ENCODE measurements at places on chromosomes 6 and 20.

DNA sequence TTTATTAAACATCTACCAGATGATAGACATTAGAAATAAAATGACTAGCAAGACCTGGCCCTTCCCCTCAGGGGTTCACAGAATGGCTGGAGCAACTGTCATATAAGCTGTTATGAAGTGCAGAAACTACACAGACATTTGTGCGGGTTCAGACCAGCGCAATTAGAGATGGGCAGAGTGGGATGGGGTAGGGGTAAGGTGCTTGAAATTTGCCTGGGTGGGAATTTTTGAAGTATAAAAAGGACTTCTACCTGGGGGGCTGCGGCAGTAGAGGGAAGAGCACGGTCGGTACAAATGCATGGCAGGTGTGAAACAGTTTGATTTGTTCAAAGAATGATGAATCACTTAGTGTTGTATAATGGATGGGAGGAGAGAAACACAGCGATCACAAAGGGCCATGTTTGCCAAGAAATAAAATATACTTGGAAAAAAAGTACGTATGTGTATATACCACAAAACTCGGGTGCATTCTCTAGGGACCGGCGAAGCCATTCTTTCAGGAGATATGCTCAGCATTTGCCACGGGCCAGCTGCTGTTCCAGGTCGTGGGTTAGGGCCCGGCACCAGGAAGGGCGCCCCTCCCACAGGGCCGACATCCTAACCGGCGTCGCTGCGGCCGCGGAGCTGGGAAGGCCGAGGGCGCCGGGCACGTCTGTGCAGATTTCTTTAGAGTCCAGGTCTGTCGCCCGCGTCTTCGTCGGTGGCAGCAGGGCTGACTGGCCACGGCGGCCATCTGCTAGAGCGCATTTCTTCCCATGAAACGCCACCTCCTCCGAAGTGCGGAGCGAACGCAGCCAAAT lies 809 bp upstream of the NOL7 start:
- peak; percentile 24 for DNase-seq

- no peak for DNase-seq
Measured at GRCh38 chr6:99810295-99810694, 183.7 kb downstream of the MCHR2 start.

DNA sequence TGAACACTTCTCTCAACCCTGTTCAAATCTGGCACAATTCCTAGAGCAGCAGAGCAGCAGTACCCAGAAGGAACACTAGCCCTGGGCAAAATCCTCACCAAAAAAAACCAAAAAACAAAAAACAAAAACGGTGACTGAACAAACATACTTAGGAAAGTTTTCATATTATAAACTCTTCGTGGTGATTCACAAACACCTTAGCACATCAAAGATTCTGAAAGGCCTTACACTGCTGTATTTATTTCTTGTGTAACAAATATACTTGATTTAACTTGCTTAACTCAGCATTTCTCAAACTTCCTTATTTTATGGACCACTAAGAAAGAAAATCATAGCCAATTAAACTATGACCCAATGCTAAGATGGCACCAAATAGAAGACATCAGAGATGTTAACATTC lies 57.8 kb upstream of the RREB1 start:
- DNase-seq = no peak

DNA sequence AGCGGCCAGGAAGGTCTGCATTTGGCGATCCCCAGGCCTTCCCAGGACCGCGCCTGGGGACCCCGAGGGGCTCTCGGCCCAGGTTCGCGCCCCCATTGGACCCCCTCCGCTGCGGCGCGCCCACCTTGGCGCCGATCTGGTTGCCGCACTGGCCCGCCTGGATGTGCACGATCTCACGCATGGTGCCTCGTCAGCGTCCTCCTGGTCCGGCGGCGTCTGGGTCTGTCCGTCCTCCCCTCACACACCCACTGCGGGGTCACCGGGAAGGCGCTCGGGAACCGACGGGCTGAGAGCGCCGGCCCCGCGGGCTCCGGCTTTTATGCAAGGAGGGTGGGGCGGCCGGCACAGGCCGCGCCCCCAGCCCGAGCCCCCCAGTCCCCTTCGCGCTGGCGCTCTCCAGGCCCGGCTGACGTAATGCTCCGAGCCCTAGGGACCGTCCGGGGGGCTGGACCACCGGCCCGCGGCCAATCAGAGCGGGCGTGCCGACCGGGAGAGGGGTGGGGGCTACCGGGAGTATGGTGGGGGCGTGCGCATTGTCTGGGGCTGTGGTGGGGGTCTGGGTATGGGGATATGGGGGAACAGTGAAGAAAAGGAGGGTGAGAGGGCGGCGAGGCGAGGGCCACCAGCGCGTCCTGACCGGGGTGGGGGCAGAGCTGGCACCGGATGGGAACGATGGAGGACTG lies at the start of gene TUBB2B:
Gene TUBB2B (minus strand): TSS at position 291 of the 683 bp plus-strand sequence. CDS start 110 bp downstream, at position 181.
- no peak for DNase-seq

DNA sequence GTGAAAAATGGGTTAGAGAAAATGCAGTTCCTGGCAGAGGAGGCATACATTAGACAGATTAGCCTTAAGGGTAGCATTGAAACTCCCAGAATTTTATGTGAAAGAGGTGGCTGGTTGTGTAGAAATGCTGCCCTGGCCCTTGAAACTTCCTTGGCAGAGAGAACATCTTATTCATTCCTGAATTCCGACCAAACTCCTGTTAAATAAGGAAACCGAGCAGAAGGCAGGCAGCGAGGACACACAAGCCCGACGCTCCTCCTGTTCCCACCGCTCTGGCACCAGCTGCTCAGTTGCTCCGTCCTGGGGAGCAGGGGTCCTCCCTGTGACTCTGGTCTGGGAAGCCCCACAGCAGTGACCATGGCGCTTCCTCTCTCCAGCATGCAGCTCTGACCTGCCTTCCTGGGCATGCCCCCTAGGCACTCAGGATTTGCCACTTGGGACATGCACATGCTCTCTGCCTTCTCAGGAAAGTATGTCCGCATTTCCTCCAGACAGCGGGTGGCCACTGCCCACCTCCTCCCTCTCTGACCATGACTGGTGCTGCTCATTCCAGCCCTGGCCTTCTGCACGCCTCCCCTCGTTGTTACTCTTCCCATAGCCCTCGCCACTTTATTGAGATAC lies 35.2 kb upstream of the CLDN20 start:
- no peak for DNase-seq

- no peak for DNase-seq
Measured at GRCh38 chr6:16677458-16677857, 83.8 kb downstream of the ATXN1 start.

- no peak for DNase-seq
Measured at GRCh38 chr20:10853176-10853575, 179.4 kb upstream of the JAG1 start.

DNA sequence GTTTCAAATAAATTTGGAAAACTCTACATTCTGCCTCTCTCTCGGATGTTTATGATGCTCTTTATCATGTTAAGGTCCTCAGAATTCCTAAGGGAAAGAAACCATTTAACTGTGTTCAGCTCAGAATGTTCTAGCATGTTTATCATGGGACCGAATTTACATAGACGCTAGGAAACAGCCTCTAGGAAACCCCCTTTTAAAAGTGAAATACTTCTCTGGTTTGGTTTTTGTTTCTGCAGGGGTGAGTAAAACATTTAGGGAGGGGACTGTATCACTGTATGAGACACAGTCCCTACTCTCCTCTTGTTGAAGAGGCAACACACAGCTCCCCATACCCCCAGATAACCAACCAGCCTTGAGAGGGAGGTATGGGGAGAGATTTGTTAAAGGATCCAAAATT lies 267.6 kb upstream of the SUPT3H start:
- no peak for DNase-seq

DNA sequence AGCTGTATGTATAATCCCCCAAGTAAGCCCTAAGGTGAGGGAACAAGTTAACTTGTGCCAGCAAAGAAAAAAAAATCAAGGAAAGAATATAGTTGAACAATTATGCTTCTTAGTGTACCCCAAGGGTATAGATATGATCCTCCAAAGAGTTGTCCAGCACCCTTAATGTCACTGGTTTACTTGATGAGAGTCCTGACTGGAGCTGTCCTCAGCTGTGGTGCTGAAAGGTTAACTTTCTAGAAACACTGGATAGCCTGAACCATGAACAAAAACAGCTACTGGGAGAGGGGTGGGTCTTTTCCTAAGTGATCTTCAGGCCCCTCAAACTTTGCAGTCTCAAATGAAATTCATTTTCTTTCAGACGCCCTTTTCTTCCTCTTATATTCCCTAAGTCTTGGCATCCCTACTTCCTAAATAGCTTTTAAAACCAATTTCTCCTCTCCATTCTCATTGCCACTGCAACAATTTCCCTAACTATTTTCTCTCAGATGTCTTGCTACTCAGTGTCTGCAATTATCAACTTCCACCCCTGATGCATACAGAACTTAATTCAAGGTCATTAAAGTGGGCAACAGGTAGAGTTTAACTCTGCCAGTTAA lies 83.5 kb upstream of the PROKR2 start:
- DNase-seq = no peak

DNA sequence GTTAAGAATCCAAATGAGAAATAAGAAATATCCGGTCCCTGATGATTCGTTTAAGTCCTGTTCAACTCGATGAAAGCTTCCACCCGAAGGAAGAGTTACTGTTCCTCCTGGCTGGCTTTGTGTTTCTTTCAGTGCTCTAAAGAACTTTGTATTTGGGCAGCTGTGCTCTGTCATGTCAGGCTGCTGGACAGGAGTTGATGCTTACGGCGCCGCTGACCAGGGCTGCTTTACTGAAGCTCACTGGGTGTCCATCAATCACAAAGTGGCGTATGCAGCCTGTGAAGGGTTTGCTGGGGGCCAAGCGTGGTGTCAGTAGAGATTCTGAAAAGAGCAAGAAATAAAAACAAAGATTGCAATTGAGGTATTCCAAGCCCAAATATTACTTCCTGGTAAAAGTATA lies 21.9 kb downstream of the FAM229B start:
- DNase-seq = no peak

DNA sequence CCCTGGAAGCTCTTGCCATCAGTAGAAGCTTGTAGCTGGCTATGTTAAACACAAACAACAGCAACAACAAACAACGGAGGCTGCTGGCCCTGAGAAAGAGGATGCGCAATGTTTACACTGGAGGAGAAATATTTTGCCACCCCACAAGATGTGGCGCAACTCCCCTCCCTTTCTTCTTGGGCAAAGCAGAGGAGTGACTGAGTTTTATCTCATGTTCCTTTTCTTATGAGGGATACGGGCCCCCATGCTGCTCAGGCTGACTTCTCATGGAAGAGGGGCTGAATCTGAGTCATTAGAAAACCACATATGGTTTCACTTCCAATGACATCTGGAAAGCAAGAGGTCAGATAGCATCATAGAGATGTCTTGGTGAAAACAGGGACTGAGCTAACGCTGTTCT lies 75.9 kb upstream of the HDDC2 start:
- DNase-seq = no peak

- DNase-seq = no peak
Measured at GRCh38 chr20:44222027-44222426, 11.5 kb upstream of the OSER1 start.

DNA sequence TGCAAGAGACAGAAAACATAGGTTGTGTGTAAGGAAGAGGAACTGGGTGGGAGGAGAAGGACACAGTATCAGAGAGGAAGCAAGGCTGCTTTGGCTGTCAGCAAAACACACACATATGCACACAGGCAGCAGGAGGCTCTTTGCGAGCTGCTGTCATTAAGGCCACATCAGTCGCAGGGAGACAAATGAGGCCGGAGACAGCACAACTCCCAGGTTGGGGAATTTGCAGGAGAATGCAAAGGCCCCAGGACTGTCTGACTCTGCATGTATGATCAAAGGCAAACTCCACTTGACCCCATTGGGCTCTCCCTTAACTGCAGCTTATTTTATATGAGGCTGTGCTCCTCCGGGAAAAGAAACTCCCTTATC lies 35.3 kb downstream of the METTL24 start:
- DNase-seq = no peak

DNA sequence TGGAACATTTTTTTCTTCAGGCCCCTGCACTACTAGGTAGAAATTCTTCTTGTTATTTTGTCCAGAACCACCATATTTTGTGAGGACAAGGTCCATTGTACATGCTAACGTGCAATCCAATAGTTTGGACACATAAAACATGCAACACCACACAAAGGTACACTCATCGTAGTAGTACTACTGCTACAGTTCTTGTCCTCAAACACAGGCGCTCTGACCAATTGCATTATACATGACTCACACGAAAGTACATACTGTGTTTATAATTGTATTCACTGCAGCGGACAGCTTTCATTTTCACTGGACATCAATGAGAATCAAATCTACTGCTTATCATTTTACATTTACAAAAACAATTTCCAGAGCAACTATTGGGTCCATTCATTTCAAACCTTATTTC lies 15.3 kb upstream of the SMLR1 start:
- no peak for DNase-seq

DNA sequence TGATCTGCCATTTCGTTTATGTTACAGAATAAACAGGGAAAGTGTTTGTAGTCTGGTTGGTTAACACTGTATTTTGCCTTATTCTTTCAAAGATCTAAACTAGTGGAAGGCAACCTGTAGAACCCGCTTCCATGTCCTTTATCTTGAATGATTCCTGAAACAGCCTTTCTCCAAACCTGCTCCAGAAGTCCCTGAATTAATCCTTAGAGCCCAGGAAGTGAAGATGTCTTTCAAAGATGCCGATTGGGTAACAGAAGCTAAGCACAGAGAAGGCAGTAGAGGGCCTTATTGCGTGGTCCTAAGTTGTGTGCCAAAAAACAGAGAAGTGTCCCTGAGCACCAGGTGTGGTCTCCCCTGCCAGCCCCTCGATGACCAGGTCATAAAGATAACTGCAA lies 19.2 kb upstream of the ZSCAN16 start:
- DNase-seq = no peak

DNA sequence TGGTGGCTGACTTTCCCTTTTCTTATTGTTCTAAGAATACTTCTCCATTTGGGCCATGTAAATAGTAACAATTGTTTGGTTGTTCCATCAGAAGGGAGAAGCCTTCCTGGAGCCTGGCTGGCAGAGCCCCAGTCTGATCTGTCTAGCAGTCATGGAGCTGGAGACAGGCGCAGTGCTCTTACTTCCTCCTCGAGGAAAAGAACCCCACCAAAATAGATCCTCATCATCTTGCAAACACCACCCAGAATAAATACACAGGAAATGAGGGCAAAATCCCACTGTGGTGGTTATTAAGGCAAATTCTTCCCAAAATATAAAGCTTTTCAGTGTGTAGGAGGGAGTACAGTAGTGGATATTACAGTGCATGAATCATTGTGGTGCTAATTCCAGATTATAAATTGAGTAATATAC lies 195.1 kb upstream of the SGK1 start:
- no peak for DNase-seq

GRCh38 chr6:1390946-1391799 lies 1.8 kb downstream of the FOXF2 start:
- no peak for DNase-seq

GRCh38 chr6:137919837-137920730 lies 53.0 kb downstream of the TNFAIP3 start:
- DNase-seq = no peak

GRCh38 chr6:120056085-120056484 lies 706.5 kb upstream of the MAN1A1 start:
- DNase-seq = no peak

GRCh38 chr20:58984691-58985090 lies 3.6 kb downstream of the NELFCD start:
- DNase-seq = no peak

- DNase-seq = no peak
Measured at GRCh38 chr6:56393615-56394612, 146.5 kb upstream of the COL21A1 start.

- no peak for DNase-seq
Measured at GRCh38 chr6:34654061-34654710, 42.4 kb downstream of the ILRUN start.

All from activated T-cell treated with anti-CD3 and anti-CD28 coated beads, Interleukin-2, amount 50 U/mL, for 1 hour (primary cell).